ENCODE measurements at places on chromosomes 11 and 22.

DNA sequence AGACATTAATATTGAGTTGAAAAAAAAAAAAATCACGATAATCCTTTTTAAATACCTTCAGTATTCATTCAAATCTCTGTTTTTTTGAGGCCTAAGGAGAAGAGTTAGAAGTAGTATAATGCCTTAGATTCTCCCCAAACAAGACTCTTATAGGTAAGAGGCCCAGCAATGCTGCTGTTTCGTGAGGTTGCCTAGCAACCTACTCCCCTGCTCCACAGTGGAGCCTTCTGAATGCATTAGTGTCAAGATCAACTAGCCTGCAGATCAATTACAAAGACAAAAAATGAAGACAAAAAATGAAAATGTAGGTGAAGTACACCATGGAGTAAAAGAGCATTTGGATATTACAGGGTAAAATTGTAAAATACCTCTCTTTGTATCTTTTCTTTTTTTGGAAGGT is 229.8 kb upstream of the LUZP2 start:
- no peak for DNase-seq

DNA sequence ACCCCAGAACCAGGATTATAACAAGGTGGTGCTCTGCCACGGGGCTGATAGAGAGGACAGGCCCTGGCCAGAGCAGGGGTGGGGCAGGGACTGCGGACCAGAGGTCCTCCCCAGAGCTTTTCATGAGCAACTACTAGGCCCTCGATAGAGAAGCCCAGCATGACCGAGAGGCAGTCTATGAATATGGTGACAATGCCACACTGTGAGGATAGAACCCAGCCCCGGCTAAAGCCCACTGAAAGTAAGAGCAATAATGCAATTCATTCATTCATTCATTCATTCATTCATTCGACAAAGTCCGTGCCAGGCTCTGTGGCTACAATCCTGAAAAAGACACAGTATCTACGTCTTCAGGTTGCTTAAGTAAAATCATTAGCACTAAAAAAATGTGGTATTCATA is 35.6 kb upstream of the CD5 start:
- DNase-seq = no peak

GRCh38 chr11:126443120-126443519 is 87.6 kb downstream of the ST3GAL4 start:
- no peak for DNase-seq

DNA sequence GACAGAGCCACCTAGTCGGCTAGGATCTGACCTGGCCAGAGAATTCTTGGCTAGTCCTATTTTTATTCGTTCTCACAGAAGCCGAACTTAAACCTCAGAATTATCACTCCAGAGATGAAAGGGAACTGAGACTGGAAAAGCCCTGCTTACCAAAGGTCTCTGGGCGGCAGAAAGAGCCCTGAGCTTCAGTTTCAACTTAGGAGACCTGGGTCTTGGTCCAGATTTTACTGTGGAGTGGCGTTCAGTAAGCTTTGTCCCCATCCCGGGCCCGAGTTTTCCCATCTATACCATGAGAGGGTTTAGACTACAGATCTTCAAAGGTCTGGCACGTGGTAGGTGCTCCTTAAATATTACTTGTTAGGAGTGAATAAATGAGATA is 516 bp downstream of the NEU3 start:
- DNase-seq = no peak

GRCh38 chr11:21514316-21514715 is 678.6 kb upstream of the ANO5 start:
- DNase-seq = peak; percentile 63

GRCh38 chr11:85923455-85923854 is 68.3 kb downstream of the CCDC83 start:
- DNase-seq = no peak

GRCh38 chr11:86570020-86570419 is 102.4 kb downstream of the ME3 start:
- DNase-seq = no peak

- no peak for DNase-seq
These were observed 2.3 kb upstream of the APOA4 start for GRCh38 chr11:116825434-116825833.

DNA sequence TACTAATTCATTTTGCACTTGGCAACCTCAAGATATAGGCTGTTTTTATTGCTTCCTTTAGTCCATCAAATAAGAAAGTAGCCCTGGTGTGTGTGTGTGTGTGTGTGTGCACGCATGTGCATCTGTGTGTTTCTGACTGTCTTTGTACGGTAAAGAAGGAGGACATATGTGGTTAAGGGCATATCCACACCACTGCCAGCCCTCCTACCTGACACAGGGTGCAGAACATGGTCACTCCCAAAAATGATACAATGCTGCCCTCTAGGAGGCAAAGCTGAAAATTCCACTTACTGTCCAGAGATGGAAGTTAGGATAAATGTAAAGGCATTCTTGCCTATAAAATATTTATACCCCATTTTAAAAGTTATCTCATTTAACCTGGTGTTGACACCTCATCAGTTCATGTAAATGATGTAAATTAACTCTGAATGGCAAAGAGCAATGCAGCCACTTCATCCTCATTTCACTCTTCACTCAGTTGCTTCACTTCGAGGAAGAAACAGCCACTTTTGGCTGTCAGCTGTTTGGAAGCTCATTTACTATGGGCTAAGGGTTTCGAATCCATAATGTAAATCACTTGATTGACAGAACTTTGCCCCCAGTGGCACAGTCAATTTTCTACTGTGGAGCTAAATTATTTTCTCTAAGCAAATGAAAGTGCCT is 83.1 kb upstream of the MTNR1B start:
- peak; percentile 63 for DNase-seq

All from NCI-H446 (cell line).